Hindlimb muscle (tissue), 1 donor: ENCODE measurements at places on chromosomes 1 and 21.

DNA sequence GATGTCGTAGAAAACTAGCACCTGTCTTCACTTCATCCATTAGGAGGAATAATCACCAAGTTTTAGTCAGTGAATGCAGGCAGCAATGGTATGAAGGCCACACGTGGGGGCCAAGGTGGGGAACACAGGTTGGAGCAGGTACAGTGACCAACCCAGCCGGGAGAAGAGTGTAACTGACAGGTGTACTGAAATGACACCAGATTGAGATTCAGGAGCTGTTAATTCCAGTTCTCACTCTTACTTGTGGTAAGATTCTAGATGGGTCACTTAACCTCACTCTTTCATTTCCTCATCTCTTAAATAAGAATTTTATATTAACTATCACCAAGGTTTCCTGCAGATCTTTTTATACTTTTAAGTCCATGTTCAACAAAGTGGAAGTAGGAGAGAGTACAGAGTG lies 206.2 kb upstream of the PTBP2 start:
- DNase-seq: no peak

- DNase-seq: no peak
Measured at GRCh38 chr1:199573047-199573446, 454.5 kb upstream of the NR5A2 start.

GRCh38 chr1:89613928-89614327 lies 19.0 kb upstream of the LRRC8C start:
- DNase-seq: no peak

- DNase-seq: no peak
Measured at GRCh38 chr1:66711420-66711819, 40.8 kb upstream of the DYNLT5 start.

GRCh38 chr21:43361127-43361492 lies 65.8 kb downstream of the SIK1 start:
- DNase-seq: no peak

DNA sequence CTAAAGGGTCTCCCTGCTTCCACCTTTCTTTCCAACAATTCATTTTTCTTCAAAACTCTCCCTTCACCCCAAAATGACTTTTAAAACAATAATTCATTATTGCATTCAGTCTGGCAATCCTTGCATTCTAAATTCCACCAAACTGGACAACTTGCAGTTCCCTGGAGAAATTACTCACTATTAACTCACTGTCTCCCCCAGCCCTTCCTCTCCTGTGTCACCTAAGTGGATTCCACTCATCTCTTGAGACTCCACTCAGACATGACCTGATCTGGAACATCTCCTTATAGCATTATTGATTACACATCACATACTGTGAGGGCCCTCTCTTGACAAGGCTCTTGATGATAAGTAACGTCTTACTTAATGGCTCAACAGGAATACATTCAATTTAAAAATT lies 257.1 kb downstream of the BRINP2 start:
- no peak for DNase-seq

GRCh38 chr1:36755303-36756230 lies 272.9 kb upstream of the CSF3R start:
- DNase-seq: no peak

- no peak for DNase-seq
Measured at GRCh38 chr1:145983206-145983675, 13.1 kb downstream of the TXNIP start.

DNA sequence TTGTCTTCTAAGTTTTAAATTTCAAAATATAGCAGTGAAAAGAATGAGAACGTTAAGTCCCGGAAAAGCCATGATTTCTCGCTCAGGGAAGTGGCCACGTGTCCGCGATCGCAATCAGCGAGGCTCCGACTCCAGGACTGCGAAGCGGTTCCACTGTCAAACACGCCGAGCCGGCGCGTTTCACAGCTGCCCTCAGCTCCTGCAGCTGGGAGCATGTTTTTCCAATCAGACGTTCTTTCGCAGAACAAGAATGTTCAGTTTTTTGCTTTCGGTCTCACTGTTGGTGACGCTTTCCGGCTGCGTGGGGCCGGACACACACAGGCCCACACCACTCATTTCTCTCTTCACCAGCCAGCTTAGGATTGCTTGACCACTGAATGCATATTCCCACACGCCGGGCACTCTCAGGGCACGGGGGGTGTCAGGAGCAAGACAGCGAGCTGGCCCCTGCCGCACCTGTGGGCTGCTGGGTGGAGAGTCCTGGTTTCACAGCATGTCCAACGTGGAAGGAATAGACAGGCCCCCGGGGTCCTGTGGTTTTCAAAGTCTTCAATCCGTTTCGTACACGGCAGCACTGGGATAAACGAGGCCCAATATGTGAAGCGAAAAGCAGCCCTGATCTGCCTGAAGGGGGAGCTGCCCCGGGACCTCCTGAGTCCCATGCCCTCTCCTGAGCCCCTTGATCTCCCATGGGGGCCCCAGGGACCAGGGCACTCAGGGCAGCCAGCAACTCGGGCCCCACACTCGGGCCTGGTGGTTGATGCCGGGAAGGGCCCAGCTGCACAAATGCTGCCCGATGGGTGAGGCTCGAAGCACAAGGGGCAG lies 47.3 kb upstream of the COL18A1 start:
- DNase-seq: peak; percentile 83
